CD4-positive, alpha-beta T cell treated with Interleukin-15 for 4 hours (primary cell): ENCODE measurements at places on chromosomes 16 and 17.

GRCh38 chr16:57105184-57105583 lies 12.8 kb downstream of the CPNE2 start:
- DNase-seq: no peak

GRCh38 chr17:60920107-60920506 lies 242.5 kb downstream of the BCAS3 start:
- DNase-seq: no peak

- no peak for DNase-seq
Observed at GRCh38 chr17:42323268-42323773, 35.0 kb downstream of the STAT5A start.

GRCh38 chr16:3058139-3059030 lies 7.1 kb upstream of the IL32 start:
- no peak for DNase-seq

- no peak for DNase-seq
Observed at GRCh38 chr16:24045641-24046040, 209.9 kb downstream of the PRKCB start.

DNA sequence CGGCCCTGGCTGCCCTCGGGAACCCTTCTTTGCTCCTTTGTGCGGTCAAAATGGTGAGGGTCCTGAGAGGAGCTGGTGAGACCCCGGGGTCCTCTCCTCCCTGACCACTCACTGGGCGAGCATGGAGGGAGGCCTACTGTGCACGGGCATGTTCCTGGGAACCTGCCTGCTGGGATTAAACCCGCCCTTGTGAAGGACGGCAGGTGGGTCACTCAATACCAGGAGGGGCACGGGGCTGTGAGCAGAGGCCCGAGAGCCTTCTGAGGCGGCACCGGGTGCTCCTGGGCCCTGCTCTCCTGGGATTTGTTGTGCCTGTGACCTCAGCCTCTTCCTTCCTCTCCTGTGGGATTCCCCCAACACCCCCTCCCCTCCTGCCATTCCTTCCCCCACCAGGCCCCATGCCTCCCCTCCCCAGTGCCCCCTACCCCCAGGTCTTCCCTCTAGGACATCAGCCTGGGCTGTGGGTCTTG lies 19.7 kb downstream of the METRNL start:
- DNase-seq: no peak

- DNase-seq: no peak
Observed at GRCh38 chr17:69551212-69552010, 136.9 kb downstream of the MAP2K6 start.

GRCh38 chr16:79272141-79272577 lies 328.4 kb downstream of the MAF start:
- peak; percentile 49 for DNase-seq

DNA sequence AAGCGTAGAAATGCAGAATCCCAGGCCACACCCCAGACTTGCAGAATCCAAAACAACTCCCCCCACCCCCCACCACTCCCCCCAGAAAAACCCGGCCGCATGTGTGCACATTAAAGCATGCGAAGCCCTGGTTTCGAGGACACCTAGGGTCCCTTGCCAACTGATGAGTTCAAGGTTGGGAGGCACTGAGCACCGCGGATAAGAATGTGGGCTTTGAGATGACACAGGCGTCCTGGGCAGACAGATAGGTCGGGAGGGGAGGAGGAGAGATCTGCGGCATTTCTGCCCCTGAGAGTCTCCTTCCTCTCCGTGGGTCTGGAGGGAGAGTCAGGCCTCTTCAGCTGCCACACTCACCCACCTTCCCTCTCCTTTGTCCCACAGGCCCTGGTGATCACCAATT lies 98.3 kb downstream of the ABCC1 start:
- no peak for DNase-seq

DNA sequence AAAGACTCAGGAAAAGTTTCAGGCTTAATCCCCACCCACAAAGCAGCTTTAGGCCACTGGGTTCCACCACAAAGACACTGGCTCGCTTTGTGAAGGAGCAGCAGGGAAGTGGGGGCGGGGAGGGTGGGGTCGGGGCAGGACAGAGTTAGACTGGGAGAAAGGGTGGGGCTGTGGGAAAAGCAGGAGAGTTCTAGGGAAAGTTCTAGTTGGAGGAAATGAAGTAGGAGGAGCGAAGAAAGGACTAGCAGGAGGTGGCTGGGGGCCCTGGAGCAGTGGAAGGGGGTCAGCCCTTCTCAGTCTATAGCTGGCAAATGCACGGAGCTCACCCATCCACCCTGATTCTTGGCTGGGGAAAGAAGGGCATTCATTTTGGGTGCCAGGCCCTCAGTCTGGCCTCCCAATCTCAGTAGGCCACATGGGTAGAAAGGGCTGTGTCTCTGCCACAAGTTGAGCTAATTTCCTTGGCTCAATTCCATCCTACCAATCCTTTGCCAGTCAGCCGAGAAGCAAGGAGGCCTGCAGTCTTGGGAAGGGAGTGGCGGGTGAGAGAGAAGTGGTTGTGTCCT lies 4.6 kb downstream of the INPP5K start:
- DNase-seq: no peak

DNA sequence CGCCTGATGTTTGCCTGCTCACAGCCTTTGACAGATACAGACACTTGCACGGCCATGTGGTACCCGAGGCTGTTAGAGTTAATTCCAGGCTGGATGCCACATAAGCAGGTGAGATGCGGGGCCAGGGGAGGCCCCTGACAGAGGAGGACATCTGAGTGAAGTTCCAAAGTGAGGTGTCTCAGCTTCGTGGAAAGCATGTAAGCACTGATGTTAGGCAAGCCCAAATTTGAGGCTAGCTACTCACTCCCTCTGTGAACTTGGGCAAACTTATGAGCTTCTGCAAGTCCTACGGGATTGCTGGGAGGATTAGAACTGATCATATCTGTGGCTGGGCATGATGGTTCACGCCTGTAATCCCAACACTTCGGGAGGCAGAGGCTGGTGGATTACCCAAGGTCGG lies 39.3 kb upstream of the MARCHF10 start:
- DNase-seq: no peak

GRCh38 chr16:84730406-84731106 lies 30.8 kb downstream of the USP10 start:
- peak; percentile 50 for DNase-seq

DNA sequence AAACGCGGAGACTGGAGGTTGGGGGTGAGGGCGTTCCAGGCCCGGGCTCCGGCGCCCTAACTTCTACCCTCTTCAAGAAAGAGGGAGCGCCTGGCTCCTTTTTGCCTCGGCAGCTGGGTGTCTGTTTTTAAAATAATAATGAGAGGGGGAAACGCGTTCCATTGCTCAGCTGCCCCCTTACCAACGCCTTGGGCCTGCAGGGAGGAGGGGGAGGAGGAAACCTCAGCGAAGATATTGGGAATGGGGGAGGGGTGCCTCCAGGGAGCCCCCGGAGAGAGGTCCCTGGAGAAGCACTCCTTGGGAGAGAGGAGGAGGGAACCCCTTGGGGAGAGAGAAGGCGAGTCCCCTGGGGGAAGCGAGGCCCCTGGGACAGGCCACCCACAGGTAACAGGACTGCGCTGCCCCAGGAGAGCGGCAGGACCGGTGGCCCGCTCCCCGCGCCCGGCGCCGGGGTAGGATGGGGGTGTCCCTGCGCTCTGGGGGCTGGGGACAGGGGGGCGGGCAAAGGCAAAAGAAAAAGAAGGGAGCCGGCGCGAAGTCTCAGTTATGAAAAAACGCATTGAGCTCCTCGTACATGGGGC lies 2.7 kb downstream of the NEUROD2 start:
- no peak for DNase-seq

- peak; percentile 49 for DNase-seq
Observed at GRCh38 chr16:46673320-46674013, 15.5 kb downstream of the VPS35 start.

DNA sequence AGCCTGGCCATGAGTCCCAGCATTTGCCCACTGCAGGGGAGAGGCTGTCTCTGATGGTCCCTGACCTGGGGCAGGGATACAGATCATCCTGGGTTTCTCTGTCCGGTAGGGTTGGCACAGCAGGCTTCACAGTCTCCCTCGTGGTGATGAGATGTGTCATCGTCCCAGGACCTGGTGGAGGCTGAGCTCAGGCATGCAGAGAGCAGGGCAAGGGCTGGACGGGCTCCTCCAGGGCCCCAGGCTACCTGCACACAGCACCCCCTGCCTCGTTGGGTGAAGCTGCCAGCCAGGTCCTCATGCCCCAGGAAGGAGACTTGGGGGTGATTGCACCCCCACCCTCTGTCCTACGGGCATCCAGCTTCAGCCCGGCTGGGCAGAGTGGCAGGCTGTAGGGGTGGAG lies 155.8 kb upstream of the GSE1 start:
- no peak for DNase-seq

DNA sequence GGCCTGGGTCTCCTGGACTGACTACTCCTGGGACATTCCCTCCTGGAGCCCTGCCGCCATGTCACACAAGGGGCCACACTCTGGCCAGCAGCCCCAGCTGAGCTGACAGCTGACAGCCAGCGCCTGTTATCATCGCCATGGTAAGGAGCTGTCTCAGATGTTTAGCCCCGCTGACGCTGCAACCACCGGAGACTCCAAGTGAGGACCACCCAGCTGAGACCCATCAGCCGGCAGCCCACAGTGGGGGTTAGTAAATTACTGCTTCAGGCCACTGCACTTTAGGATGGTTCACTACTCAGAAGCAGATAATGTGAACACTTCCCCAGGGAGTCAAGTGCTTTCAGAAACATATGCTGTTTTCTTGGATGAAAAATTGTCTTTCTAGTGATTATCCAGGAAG lies 14.6 kb upstream of the SPHK1 start:
- DNase-seq: no peak

- DNase-seq: no peak
Observed at GRCh38 chr17:47907932-47908562, 12.0 kb downstream of the SP2 start.

GRCh38 chr17:2050300-2051060 lies 4.4 kb upstream of the HIC1 start:
- peak; percentile 71 for DNase-seq

DNA sequence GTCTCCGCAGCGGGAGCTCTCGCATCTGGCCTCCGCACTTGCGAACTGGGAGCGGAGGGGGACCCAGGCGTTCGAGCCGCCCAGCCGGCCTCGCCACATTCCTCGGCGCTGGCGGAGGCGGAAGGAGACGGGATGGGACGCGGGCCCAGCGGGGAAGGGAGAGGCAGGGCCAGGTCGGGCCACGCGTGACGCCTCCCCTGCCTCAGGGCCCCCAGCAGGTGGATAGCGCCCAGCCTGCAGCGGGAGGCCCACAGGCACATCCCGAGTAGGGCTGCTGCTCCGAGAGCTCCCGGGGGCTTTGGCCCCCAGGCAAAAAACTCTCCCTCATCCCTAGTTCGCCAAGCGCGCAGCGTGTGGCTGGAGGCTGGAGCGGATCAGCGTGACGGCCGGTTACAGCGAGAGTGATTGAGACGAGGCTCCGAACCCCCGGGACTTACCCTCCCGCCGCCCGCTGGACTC lies 800 bp downstream of the PLEKHH3 start:
- DNase-seq: no peak

- no peak for DNase-seq
Observed at GRCh38 chr16:75406943-75407342, 26.4 kb downstream of the CFDP1 start.

DNA sequence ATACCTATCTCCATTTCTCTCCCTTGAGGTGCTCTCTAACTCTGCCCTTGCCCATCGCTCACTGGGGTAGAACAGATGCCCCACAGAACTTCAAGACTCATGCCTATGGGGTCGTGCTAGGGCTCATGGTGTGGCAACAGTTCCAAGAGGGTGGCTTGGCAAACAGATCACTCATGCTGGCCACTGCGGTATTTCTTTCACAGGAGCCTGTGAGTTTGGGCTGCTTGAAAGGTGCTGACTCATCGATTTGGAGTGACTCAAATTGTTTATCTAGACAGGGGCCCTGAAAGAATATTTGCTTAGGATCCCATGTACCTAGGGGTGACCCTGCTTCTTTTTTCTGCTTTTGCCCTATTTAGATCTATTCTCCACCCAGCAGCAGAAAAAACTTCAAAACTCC lies 69.9 kb downstream of the IRX5 start:
- DNase-seq: no peak

DNA sequence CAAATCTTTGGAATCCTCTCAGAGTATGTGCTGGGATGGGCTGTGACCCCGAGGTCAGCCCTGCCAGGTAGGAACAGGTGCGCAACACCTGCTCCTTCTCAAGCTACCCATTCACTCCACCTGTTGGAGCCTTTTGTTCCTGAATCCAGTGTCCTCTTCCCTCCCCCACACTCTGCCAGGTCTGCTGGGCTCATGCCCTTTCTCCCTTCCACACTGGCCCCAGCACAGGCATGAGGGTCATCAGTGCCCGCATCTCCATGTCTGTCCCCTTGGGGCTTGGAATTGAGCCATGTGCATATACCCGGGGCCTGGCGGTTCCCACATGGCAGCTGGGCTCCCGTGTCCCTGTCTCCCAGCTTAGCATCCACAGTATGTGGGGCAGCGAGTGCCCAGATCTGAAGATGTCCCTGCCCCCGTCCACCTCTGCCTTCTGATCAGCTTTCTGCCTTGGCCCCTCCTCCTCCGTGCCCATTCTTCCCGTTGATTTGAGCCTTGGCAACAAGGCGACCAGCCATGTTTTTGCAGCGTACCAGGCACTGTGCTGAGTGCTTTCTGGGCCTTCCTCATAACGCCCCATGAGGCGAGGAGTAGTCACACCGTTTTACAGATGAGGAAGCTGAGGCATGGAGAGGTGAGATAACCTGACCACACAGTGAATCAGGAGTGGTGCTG lies 102.2 kb downstream of the RAP1GAP2 start:
- no peak for DNase-seq

DNA sequence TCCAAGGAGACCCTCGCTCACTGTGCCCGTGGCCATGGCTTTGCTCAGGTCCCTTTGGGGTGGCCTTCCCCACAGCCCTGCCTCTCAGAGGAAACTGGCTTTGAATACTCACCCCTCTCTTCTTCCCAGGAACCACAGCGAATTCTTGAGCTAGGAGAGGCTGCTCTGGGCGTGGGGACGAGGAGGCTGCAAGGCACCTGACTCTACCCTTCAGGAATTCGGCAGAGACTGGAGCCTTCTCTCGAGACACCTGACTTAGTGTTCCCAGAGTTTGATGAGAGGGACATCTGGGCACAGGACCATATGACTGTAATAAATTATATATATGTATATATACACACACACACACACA lies 6.2 kb downstream of the LLGL2 start:
- no peak for DNase-seq

DNA sequence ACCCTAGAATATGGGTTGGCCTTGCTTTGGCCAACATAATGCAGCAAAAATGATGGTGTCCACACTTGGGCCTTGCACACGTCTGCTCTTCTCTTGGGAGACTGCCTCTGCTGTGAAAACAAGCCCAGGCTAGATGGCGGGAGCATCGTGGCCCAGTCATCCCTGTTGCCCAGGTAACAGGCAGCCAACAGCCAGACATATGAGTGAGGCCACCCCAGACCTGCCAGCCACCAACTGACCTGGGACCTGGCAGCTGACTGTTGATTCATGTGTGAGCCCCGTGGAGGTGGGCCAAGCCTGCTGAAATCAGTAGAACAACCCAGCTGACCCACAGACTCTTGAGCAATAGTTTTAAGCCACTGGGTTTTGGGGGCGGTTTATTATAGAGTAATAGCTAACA lies 39.4 kb upstream of the CDH3 start:
- no peak for DNase-seq
